Pulmonary artery endothelial cell (primary cell): ENCODE measurements at places on chromosomes 6 and 20. TPM values are rescaled to one million over a fixed set of nuclear protein-coding genes. Genes with fewer than 3 reads are reported as not detected.

Gene CTAGE9
- total RNA-seq: not detected in 2 replicates

Gene OR2H1
- not detected in 2 replicates for total RNA-seq

Gene NKAPL
- total RNA-seq: 0.59 and 1.2 TPM in 2 replicates

Gene NFATC2
- total RNA-seq: 1.6 and 1.7 TPM in 2 replicates

Gene HLA-DPA1
- 1.4 TPM in 1 of 2 replicates, not detected in the other for total RNA-seq

Gene CENPW
- 22.0 and 33.6 TPM in 2 replicates for total RNA-seq

Gene ZNF341
- total RNA-seq: 0.86 and 1.1 TPM in 2 replicates
